ENCODE measurements at places on chromosomes 5 and 9.
A peak's percentile ranks its signal among the peaks of the same experiment; 100 is the strongest.

GRCh38 chr5:135887881-135888614 is 7.6 kb downstream of the IL9 start:
- no peak for DNase-seq

- DNase-seq = peak; percentile 46
These were observed 683 bp downstream of the DBN1 start for GRCh38 chr5:177472460-177473442.

- DNase-seq = no peak
These were observed 388.1 kb downstream of the SEMA5A start for GRCh38 chr5:9157811-9158210.

GRCh38 chr9:92746567-92747458 is 17.8 kb downstream of the BICD2 start:
- no peak for DNase-seq

GRCh38 chr5:132767150-132767549 is 9.9 kb downstream of the SEPTIN8 start:
- no peak for DNase-seq

GRCh38 chr5:99305045-99305580 is 376.3 kb upstream of the CHD1 start:
- no peak for DNase-seq

DNA sequence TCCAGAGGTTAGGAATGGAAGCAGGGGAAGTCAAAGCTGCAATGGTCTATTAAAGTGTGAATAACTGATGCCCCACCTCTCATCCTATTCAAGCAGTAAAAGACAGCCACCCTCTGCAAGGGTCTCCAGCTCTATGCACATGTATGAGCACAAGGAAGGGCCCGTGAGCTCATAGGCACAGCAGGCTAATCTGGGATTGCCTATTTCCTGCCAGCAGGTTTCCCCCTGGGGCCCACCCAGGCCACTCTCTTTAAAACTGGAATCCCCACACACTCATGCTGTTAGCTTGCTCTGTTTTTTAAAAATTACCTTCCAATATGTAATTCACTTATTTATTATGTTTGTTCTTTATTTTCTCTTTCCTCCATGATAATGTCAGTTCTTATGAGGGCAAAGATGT is 48.7 kb upstream of the ZNF366 start:
- DNase-seq = no peak

DNA sequence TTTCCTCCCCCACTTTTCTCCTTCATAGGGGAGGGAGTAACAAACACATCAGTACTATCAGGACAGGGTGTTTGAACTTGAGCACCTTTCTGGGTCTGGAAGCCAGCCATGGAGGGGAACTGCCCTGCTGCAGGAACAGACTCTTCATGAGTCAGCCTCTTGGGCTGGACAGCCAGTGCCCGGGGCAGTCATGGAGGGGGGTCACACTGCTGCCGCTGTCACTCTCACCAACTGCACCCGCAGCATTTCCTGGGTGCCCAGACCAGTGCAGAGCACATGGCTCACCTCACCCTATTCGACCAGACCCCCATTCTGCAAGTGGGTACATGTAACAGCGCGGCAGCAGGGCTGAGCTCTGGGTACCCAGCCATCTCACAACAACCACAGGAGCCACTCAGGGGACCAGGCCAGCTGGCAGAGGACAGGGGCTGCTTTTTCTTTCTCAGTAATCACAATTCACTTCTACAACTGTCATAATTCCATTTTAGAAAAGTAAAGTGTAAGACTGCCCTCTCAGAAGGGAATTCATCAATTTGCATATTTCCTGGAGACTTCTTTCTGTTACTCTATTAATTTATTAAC is 118.4 kb downstream of the CTNND2 start:
- no peak for DNase-seq

GRCh38 chr9:6305954-6306563 is 22.1 kb upstream of the TPD52L3 start:
- no peak for DNase-seq

- no peak for DNase-seq
These were observed 145.2 kb downstream of the TENT4A start for GRCh38 chr5:6858419-6858818.

DNA sequence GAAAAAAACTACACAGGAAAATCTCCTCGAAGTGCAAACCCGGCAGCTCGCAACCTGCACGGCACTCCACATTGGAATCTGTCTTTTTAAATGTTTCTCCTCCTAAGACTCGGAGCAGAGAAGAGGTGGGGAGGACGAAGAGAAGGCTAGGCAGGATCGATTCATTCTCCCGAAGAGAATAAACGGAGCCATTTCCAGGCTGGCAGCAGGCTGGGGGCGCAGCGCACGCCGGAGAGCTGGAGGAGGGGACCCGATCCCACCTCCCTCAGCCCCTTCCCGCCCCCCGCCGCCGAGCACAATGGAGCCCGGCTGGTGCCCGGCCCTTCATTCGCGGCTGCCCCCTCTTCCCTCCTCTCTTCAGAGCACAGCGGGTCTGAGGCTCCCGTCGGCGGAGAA is 628 bp downstream of the HOMER1 start:
- peak; percentile 9 for DNase-seq

DNA sequence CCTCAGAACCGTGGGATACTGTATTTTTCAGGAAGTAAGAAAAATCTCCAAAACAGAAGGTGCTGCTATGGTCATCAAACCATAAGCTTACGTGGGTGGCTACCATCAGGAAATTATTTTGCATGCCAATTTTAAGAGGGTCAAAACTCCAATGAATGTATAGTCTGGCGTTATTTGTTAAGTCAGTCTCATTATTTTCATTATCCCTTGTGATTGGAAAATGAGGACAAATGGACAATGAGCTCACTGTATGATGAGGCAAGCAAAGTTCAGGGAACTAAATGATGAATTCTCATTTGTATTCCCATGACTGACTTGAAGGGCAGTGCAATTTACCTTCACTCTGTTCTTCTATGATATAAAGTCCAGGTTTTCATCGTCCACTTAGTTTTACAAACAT is 17.6 kb downstream of the PUM3 start:
- no peak for DNase-seq
